ENCODE measurements at places on chromosomes 5 and 9.

DNA sequence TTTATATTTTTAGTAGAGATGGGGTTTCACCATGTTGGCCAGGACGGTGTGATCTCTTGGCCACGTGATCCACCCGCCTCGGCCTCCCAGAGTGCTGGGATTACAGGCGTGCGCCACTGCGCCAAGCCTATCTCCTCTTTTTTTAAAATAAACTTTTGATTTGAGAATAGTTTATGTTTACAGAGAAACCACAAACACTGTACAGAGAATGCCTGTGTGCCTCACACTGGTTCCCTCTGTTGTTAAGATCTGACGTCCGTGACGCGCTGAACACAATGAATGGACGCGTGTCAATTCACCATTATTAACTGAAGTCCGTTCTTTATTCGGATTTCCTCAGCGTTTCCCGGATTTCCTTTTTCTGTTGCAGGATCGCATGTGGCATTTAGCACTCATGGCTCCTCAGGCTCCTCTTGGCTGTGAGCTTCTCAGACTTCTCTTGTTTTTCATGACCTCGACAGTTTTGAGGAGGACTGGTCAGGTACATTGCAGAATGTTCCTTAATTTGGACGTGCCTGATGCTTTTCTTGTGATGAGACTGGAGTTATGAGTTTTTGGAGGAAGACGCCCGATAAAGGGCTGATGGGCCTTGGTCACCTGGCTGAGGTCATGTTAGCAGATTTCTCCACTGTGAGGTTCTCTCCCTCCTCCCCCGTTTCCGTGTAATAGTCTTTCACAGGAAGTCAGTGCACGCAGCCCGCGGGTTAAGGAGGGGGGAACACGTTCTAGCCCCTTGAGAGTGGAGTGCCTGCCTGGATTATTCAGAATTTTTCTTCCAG lies 69.6 kb downstream of the ANKRD33B start:
- no peak for DNase-seq

GRCh38 chr9:117411547-117411946 lies 3.3 kb downstream of the ASTN2 start:
- DNase-seq, result peak; percentile 80

GRCh38 chr9:124278054-124278540 lies 20.3 kb downstream of the NEK6 start:
- DNase-seq, result no peak

DNA sequence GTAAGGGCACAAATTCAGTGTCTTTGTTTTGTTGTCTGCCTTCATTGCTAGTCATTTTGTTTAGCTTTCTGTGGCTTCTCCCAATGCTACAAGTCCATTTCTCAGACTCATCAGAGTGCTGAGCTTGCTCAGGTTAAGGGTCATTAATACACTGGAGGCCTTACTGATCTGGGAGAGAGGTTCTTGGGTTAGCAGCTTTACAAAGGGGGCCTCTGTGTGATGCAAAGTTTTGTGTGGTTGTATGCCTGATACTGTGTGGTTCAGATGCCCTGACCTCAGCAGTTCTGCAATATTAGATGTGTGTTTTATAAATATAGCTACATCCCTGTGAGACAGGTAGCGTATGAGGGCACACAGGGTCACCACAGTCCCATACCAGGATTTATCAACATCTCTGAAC lies 34.8 kb upstream of the SMARCA2 start:
- DNase-seq, result no peak

- DNase-seq, result peak; percentile 84
Observed at GRCh38 chr5:132746954-132747615, at the start of gene CCNI2. Gene CCNI2 (plus strand): TSS chr5:132747426. CDS start chr5:132747496, 70 bp downstream.

- DNase-seq, result no peak
Observed at GRCh38 chr5:152642880-152643279, 237.8 kb upstream of the NMUR2 start.

Measured in H9 (cell line).